Urothelium cell line (cell line): ENCODE measurements at places on chromosomes 11 and 22.

DNA sequence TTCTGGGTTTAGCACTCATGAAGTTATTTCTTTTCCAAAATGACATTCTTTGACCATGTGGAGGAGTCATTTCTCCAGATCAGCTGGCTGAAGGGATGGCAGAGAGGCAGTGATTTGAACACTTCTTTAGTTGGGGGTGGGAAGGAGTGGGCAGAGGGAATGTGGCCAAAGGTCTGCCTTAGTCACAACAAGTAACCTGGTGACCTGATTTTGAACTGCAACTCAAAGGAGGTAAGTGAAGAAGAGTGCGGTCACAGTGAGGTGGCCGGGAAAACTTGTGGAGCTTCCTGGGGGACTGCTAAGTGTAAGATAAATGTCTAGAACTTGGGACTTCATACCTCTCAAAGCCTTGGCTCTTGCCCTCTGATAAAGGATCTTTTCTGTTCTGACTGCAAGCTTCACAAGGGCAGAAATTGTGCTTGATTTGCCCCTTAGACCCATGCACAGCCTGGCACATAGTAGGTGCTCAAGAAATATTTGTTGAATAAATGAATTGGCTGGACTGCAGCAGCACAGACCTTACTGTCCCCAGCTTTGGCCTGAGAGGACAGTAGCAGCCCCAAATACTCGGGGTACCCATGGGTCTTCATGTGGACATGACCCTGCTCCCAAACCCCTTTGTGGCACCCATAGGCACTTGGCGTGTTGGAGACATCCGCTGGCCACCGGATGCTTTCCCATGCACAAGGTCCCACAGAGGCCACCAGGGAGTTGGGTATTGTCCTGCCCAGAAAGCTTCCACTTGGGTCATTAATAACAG lies 99.0 kb upstream of the ALX4 start:
- no peak for DNase-seq

- peak; percentile 77 for DNase-seq
These were observed 25.1 kb upstream of the RELT start for GRCh38 chr11:73350908-73351636.

DNA sequence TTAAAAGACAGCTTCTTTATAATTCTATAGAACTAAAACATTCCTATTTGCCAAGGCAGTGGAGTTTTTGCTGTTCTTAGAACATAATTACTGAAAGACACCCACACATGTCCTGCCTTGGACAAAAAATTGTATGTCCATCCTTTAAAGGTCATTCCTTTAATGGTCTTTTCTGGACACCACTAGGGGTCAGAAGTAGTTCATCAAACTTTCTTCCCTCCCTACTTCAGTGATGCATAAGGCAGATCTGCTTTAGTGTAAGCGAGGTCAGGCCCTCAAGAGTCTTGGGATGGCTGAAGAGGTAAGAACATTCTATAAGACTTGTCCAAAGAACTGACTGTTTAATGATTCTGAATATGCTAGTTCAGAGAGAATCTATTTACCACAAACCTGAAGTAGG lies 4.3 kb upstream of the OR51V1 start:
- peak; percentile 47 for DNase-seq

GRCh38 chr11:63915961-63916836 lies 765 bp downstream of the RCOR2 start:
- DNase-seq = peak; percentile 77

DNA sequence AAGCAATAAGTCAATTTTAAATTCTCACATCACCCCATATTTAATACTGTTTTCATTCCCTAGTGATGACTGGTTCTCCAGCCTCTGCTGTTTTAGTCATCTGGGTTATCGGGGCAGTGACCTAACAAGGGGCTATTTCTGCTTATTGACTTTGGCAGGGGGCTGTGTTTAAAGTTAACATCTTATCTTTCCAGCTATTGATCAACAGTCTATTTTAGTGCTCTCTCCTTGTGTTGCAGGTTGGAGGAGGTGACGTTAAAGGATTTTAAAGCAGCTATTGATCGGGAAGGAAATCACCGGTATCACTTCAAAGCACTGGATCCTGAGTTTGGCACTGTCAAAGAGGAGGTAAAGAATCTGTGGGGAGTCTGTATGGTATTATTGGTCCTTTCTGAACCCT lies 7.7 kb upstream of the DLAT start:
- no peak for DNase-seq

- DNase-seq = no peak
These were observed 8.5 kb downstream of the FAM111B start for GRCh38 chr11:59115553-59115952.
